ENCODE measurements at places on chromosomes 12 and 14.

DNA sequence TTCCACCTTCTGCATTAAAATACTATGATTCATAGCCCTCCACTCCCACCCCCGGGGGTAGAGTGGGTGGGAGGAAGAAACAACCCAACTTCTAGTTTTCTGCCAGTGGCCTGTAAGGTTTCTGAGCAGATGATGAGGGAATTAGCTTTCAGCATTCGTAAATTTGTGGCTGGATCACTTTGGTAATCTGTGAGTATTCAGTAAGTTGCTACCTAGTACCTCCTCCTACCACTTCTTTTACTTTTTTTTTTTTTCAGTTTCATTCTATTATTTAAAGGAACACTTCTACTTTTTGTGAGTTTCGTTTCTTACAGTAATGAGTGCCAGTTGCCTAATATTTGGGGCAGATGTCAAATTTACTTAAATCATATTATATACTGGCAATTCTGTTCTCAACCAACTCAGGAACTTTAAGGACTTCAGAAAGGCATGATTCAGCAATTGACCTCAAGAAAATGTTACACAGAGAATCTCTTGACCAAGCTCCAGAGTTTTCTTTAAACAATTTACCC is 42.4 kb upstream of the EMP1 start:
- no peak for DNase-seq

DNA sequence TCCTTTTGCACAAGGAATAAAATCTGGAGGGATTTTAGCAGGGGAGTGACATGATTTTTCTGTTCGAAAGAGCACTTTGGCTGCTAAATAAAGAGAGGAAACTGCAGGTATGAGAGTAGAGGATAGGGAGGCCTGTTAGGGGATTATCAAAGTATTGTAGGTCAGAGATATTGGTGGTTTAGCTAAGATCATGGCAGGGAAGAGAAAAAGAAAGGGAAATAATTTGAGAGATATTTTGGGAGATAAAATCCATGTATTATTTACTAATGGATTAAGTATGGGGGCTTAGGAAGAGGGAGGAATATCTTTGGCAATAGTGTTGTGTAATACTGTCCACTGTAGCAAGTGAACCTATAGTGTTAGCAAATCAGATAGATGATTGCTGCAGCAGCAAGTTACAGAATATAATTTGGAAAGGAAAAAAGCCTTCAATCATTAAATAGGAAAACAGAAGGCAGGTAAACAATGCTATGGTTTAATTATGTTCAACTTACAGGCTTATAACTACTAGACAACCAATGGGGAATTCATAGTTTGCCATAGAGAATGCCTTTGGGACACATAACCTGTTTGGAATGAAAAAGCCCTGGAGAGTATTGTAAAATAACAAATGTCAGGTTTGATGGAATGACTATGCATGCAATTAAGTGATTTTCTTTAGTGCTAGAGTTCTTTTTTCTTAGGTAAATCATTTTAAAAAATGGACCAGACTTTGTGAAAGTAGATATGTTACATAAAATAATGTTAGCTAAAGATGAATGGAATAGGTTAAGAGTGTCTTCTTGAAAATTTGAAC is 50.5 kb downstream of the ADIPOR2 start:
- DNase-seq = no peak

DNA sequence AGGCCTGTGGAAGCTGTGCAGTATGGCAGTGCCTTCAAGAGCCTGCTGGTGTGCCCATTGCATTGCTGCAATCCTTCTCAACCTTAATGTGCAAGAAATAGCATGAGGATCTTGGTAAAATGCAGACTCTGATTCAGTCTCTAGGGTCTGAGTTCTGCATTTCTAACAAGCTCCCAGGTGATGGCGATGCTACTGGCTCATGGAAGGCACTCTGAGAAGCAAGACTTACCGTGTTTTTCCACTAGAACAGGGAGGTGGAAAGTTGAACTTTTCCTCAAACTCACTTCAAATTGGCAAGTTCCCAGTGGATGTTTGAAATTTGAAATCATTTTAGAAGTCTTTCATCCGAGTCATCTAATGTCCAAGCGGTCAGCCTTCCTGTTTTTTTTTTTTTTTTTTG is 55.5 kb downstream of the MYRFL start:
- no peak for DNase-seq

DNA sequence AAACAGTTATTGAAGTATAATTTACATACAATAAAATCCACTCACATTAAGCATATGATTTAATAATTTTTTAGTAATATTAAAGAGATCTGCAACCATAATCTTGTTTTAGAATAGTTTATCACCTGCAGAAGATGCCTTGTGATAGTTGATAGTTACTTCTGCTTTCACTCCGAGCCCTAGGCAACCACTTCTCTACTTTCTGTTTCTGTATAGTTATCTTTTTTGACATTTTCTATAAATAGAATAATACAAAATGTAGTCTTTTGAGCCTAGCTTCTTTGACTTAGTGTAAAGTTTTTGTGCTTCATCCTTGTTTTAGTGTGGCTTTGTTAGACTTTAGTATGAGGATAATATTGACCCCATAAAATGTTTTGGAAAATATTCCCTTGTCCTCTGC is 111.0 kb downstream of the MNAT1 start:
- no peak for DNase-seq

DNA sequence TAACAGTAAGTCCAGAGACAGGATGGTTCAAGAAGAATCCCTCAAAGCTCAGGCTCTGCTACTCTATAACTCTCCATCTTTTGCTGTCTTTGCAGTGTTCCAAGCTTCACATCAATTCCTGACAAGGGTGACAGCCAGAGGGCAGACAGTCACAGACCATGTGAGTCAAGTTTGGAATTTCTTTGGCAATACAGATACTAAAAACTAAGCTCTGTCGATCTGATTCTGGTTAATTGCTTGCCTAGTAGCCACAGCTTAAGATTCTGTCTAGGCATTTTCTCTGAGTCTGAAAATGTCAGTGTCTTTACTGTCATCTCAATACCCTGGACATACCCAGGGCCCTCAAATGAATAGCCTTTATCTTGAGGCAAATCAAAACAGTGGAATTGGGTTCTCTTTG is 153.7 kb downstream of the CEP128 start:
- DNase-seq = no peak

- no peak for DNase-seq
Measured at GRCh38 chr12:106138633-106139421, at the start of gene NUAK1. Gene NUAK1, minus strand, starts transcription at chr12:106138954. Its CDS starts 301 bp downstream, at chr12:106138653.

DNA sequence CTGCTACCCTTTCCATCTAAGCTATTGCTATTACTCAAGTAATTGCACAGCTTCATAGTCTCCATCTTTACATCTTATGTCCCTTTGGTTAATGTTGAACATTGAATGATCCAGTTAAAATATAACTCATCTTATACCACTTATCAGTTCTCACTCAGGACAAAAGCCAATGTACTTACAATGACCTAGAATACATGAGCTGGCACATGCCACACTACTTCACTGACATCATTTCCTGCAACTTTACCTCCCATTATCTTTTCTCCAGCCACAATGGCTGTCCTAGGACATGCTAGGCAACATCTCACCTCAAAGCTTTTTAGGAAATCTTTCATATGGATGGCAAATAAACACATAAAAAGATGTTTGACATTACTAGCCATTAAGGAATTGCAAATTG is 309.2 kb downstream of the FOXG1 start:
- DNase-seq = no peak

DNA sequence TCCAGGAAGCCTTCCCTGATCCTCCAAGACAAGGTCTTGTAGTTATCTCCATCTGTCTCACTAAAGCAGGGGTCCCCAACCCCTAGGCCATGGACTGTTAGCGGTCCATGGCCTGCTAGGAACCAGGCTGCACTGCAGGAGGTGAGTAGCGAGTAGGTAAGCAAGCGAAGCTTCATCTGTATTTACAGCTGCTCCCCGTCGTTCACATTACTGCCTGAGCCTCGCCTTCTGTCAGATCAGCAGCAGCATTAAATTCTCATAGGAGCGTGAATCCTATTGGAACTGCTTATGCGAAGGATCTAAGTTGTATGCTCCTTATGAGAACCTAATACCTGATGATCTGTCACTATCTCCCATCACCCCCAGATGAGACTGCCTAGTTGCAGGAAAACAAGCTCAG is 12.4 kb upstream of the NFYB start:
- no peak for DNase-seq

DNA sequence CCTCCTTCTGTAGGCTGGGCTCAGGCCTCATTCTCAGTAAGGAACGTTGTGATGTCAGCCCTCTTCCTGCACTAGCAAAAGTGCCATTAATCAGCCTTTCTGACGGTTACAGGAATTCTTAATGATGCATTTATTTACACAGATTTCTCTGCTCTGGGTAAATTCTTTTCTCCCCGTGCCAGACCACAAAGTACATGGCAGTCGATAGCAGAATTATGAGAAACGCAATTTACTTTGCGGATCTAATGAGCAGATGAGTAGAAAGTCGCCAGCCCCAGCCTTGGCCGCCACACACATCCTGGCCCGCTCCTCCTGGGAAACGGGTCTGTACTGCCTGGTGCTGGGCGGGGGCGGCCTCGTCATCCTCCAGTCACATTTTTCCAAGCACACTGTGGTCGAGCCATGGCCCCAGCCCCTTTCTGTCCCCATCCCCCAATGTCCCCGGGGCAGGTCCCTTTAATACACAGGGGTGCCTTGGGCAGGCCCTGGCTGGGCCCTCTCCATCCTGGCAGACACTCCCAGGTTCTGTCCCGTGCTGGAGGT is 25.9 kb downstream of the NOC4L start:
- no peak for DNase-seq

GRCh38 chr14:68607081-68607866 is 185.6 kb downstream of the ZFP36L1 start:
- DNase-seq = no peak

DNA sequence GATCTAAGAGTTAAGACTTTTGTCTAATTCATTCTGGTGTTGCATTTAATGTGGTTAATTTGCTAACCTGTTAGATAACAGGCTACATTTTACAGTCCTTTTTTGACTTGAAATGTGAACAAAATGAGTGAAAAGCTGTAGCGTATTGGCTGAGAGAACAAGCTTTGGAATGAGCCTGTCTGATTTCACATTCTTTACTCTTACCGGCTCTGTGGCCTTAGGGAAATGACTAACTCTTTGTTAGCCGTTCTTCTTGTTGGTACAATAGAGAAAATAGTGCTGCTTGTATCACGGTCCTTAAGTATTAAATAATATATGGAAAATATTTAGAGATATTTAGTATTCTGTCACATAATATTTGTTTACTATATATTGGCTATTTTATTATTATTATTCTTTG is 1.9 kb downstream of the MNAT1 start:
- no peak for DNase-seq

DNA sequence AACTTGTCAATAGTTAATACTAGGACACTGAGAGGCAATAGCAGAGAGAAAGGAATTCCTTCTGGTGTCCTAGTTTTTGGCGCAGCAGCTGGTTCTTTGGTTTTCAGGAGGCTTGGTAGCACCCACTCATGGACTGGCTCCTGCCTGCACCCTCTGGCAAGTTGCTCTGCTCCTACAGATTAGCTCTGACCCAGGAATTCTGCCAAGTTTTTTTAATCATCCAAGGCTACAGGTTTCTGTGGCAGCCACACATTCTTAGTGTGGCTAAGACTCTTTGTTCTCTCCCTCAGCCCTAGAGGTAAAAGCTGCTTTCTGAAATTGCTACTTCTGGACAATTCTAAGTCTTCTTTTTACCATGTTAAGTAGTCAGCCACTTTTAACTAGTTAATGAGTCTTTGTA is 72.0 kb upstream of the FKBP4 start:
- no peak for DNase-seq

GRCh38 chr14:104458845-104459244 is 120.7 kb upstream of the C14orf180 start:
- no peak for DNase-seq

GRCh38 chr12:62787611-62788010 is 147.3 kb downstream of the PPM1H start:
- DNase-seq = no peak

GRCh38 chr14:56005191-56006053 is 112.8 kb upstream of the PELI2 start:
- no peak for DNase-seq

- no peak for DNase-seq
Measured at GRCh38 chr14:69693801-69694729, 72.9 kb upstream of the SRSF5 start.

DNA sequence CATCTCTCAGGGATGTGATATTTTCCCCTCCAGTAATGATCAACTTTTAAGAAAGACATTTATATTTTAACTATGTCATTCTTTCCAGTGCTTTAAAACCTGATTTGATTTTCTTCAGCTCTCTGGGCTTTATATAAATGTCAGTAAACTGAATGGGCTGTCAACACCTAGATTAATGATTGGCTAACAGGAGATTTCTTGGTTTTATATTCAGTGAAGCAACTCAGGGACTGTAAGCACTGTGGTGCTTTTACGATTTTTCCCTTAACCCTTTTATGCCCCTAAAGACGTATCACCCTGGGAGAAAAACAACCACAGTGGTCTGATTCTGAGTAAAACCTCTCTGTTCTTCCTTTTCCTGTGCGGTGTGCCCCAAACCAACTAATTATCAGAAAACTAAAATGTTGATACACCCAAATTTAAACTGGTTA is 38.0 kb downstream of the PTGER2 start:
- no peak for DNase-seq

- DNase-seq = no peak
Measured at GRCh38 chr14:33480071-33480886, 470.6 kb downstream of the EGLN3 start.

DNA sequence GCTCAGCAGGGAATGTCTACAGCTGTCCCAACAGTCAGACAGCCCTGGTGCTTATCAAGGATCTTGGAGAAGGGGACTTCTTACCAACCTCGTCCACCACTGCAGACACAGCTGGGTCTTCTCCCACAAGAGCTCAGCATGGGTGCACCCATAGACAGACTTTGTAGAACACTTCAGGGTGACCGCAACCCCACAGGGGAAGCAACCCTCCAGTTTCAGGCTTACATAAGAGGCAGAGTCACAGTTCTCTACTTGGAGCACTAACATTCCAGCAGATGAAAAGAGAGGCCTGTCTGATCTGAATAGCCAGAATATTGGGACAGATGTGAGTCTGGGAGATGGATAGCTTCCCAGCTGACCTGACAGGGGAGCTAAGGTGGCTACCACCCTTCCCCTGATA is 3.5 kb upstream of the CLEC1A start:
- no peak for DNase-seq

DNA sequence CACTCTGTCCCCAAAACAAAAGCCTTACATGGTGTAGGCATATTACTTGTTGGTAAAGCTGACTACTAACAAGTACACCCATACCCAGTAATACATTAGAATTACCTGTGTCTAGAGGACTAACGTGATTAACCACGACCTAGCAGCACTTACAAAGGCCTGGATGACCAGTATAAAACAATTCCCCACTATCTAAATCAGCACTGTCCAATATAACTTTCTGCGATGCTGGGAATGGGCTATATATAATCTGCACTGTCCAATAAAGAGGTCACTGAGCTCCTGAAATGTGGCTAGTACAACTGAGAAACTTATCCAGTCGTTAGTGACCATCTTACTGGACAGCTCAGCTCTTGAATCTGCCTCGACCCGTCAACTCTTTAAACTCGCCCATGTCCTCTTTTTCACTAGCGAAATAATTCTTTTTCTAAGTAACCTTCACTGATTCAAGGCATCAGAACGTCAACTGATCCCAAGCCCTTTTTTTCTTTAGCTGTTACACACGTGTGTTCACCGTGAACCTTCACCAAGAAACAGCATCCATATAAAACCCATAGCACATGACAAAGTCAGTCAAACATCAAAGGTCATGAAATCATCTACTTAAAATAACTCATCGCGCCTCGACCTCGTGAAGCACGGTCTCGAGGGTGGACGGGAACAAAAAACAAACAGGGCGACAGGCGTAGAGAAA is 905 bp upstream of the CIPC start:
- DNase-seq = no peak

Data from stimulated activated CD4-positive, alpha-beta T cell treated with anti-CD3 and anti-CD28 coated beads, Interleukin-12 subunit alpha, Interleukin-12 subunit beta, amount 100 ng/mL, for 48 hours (primary cell).